ENCODE measurements at places on chromosomes 6 and 20.

GRCh38 chr6:107666981-107667601 is 157.0 kb downstream of the SCML4 start:
- no peak for DNase-seq

- DNase-seq: no peak
These were observed 132.4 kb downstream of the SOBP start for GRCh38 chr6:107622269-107622668.

GRCh38 chr6:167349631-167350274 is 24.9 kb downstream of the TTLL2 start:
- no peak for DNase-seq

- no peak for DNase-seq
These were observed 39.7 kb upstream of the ASIP start for GRCh38 chr20:34201531-34201930.

DNA sequence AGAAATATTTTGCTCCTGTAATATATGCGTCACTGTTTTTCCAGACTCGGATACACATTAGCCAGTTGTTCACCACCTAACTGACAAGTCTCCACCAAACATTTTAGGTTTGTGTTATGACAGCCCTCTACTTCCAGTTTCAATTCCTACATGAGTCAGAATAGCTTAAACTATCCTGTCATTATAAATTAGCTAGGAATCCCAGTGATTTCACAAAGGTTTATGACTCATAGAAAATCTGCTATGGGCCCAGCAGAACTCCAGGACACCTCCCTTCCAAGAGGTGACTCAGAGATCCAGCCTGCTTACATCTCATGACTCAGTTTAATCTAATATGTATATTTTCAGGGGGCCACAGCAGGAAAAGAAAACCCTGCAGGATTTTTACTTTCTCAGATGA is 17.4 kb upstream of the PLCB4 start:
- peak; percentile 96 for DNase-seq

GRCh38 chr6:46948699-46949098 is 27.0 kb upstream of the ADGRF5 start:
- DNase-seq: no peak

GRCh38 chr6:39057251-39058155 is 8.9 kb downstream of the GLP1R start:
- no peak for DNase-seq

- DNase-seq: no peak
These were observed 5.2 kb downstream of the MRPS10 start for GRCh38 chr6:42212442-42212841.

- DNase-seq: peak; percentile 75
These were observed 14.3 kb upstream of the EPM2A start for GRCh38 chr6:145749632-145750031.

DNA sequence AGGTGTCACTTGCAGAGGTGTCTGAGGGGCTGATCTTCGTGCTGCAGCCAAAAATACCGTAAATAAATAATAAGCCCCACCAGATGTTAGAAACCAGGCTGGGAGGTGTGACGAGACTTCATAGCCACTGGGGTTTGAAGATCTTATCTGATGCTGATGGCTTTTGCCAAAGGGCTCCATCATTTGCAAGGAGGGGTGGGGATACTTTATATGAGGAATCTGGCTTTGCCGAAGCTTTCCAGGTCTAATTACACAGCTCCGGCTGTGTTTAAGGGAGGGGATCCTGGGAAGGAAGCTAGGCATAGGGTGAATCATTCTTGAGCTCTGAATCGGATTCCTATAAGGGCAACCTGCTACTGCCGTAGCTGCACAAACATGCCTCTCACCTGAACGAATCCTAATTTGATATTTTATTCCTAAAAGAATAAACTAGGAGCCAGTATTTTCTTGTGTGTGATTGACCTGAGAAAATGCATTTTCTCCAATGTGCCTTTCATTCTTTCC is 249.6 kb downstream of the SOD2 start:
- DNase-seq: no peak

DNA sequence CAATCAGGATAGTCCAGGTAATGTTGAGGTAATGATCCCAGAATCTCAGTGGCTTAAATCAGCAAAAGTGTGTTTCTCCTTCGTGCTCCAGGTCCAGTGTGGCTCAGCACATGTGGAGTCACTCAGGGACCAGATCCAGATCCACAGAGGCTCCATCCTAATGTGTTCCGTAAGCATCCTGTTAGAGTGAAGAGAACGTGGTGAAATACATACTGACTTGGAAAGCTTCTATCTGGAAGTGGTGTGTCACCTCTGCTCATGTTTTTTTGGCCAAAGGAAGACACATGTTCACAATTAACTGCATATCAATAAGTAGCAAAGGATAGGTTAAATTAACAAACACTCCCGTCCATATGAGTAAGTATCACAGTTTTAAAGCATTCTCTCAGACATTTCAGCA is 26.8 kb upstream of the PREP start:
- no peak for DNase-seq

GRCh38 chr6:169567819-169568218 is 134.0 kb downstream of the WDR27 start:
- no peak for DNase-seq

- no peak for DNase-seq
These were observed 47.4 kb upstream of the SRF start for GRCh38 chr6:43123461-43124314.

GRCh38 chr6:56618050-56618449 is 24.6 kb downstream of the DST start:
- DNase-seq: no peak

- no peak for DNase-seq
These were observed 112.7 kb downstream of the GJA1 start for GRCh38 chr6:121548131-121548530.

- DNase-seq: no peak
These were observed 186.7 kb downstream of the SMOC2 start for GRCh38 chr6:168627506-168628175.

DNA sequence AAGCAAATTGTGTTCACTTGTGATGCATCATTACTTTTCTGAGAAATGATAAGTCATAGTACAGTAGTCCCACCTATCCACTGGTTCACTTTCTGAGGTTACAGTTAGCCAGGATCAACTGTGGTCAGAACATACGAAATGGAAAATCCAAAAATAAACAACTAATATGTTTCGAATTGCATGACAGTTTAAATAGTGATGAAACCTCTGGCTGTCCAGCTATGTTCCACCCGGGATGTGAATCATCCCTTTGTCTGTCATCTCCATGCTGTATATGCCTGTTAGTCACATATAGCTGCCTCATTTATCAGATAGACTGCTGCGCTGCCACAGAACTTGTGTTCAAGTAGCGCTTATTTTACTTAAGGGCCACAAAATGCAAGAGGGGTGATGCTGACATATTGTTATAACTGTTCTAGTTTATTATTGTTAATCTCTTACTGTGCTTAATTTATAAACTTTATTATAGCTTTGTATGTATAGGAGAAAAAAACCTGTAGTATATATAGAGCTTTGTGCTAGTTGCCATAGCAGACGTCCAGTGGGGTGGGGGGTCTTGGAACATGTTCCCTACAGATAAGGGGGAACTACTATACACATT is 29.2 kb downstream of the AFDN start:
- peak; percentile 92 for DNase-seq

DNA sequence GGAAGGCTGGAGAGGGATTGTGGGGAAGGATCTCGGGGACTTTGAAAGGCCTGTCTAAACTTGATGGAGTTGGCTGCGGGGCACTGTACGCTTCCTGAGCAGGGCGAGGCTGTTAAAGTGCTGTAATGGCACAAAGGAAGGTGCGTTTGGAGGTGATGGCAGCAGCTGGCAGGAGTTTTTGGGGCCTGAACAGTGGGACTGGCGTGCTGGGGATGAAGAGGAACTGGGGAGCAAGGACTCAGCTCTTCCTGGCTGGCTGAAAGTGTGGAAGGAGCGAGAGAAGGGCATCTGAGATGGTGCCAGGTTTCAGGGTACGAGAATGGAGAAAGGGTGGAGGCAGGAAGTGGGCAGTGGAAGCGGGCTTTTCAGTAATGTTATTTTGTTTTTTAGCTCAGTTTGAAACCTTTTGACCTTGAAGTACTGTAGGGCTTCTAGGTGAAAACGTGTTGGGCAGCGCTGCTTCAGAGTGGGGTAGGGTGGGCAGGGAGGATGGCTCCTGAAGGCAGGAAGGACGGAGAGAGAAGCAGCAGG is 8.0 kb downstream of the TMEM181 start:
- no peak for DNase-seq
